ENCODE measurements at places on chromosomes 7 and 10.
A peak's percentile ranks its signal among the peaks of the same experiment; 100 is the strongest.

DNA sequence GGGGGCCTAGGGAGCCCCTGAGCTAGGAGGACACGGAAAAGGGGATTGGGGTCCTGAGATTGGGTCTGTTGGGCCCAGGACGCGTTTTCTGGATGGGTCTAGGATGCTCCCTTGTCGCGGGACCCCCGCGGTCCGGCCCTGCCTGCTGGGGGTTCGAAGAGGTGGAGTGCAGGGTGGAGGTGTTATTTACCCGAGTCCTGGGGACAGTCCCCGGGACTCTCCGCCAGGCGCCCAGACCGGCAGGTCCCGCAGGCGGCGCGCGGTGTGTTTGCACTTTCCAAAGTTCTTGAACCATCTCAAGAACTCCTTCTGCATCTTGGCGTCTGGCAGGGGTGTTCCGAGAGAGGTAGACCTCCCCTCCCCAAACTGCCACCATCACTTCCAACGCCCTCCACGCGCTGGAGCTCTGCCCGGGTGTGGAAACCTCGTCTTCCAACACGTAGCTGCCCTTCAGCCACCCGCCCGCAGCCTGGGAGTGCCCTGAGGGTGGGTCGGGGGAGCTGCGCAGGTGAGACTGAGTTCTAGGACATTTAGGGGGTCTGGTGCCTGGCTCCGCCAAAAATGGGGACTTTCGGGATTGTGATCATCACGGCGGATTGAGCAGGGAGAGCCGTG, 569 bp downstream of the CAV1 start:
- no peak for DNase-seq

- no peak for DNase-seq
These were observed 28.1 kb downstream of the LRGUK start for GRCh38 chr7:134155206-134155605.

DNA sequence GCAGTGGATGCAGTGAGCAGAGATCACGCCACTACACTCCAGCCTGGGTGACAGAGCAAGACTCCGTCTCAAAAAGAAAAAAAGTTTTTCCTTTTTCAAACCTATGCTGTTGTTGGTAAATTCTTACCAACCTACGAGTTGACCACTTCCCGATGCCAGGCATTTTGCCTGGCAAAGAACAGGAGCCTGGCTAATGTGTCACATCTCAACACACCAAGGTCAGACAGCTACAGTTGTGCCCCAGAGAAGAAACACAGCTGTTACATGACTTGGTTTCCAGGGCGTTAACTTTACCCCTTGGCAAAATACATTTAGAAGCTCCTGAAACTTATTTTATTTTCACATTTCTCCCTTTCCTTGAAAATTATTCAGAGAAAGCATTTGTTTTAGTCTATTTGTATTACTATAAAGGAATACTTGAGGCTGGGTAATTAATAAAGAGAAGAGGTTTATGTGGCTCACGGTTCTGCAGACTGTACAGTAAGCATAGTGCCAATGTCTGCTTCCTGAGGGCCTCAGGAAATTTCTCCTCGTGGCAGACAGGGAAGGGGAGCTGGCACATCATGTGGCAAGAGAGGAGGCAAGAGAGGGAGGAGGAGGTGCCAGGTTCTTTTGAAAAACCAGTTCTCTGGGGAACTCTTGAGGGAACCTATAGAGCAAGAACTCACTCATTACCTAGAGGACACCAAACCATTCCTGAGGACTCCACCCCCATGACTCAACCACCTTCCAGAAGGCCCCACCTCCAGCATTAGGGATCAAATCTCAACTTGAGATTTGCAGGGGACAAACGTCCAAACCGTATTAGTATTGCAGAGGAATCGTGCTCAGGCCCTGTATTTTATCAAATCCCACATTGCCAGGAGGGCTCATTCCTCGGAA, 83.3 kb downstream of the PAXIP1 start:
- no peak for DNase-seq

- DNase-seq = no peak
These were observed 92.9 kb upstream of the STK17A start for GRCh38 chr7:43490016-43490415.

GRCh38 chr7:131110297-131111080, 217.2 kb upstream of the MKLN1 start:
- no peak for DNase-seq

- no peak for DNase-seq
These were observed 70.0 kb upstream of the SFMBT2 start for GRCh38 chr10:7480742-7481367.

- DNase-seq = no peak
These were observed 23.5 kb downstream of the CNOT4 start for GRCh38 chr7:135486261-135486920.

GRCh38 chr7:87218796-87219544, 562 bp downstream of the TMEM243 start:
- DNase-seq = no peak

- DNase-seq = no peak
These were observed 83.6 kb downstream of the TMEM106B start for GRCh38 chr7:12294701-12295100.

DNA sequence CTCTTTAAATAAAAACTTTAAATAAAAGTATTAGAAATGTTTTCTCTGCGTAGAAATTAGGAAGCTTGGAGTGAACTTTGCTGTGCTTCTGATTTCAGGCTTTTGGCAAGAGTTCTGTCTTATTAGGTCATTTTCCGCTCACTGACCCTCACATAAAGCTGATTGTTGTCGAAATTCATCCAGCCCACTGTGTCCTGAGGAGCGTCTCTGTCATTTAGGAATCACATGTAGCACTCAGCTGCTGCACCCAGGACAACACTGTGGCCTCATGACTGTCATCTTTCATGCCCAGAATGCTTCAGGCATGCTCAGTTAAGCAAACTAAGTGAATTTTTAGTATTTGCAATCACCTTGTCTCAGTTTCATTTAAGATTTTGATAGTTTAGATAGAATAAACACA, 57.8 kb upstream of the MSRB2 start:
- no peak for DNase-seq

GRCh38 chr10:19629567-19629966, 186.7 kb upstream of the PLXDC2 start:
- DNase-seq = no peak

GRCh38 chr10:112732277-112732921, 217.6 kb upstream of the TCF7L2 start:
- DNase-seq = no peak

GRCh38 chr7:93039786-93040185, 78.0 kb downstream of the SAMD9 start:
- no peak for DNase-seq

- no peak for DNase-seq
These were observed 78.1 kb downstream of the HDAC9 start for GRCh38 chr7:18573410-18574234.

DNA sequence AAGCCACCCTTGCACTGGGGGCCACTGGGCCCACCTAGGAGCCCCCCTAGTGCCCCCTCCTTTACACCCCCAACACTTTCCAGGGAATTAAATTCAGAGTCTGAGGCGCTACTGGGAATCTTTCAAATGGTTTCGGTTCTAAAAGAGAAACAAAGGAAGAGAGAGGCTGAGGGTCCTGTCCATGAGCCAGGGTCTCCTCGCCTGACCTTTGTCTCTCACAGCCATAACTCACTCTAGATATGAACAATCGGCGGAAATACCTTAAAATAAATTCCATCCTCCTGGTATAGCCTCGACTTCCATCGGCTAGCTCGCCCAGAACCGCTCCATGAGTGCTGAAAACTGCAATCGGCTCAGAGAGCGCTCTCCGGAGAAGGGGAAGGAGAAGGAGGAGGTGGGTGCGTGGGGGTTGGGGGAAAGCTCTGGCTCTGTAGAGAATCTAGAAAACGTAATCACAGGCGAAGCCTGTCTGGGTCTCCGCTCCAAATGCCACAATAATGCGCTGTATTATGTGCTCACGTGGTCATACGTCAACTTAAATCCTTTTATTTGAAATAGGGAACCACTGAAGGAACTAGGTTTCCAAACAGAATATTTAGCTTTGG, 12.6 kb downstream of the HOXA4 start:
- no peak for DNase-seq

DNA sequence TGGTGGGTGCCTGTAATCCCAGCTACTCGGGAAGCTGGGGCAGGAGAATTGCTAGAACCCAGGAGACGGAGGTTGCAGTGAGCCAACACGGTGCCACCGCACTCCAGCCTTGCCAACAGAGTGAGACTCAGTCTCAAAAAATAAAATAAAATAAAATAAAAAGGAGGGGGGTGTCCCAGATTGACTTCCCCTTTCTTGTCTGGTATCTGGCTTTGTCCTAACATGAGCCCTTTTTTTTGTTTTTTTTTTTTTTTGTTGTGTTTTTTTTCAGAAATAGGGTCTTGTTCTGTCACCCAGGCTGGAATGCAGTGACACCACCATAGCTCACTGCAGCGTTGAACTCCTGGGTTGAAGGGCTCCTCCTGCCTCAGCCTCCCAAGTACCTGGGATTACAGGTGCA, 4.7 kb downstream of the CASP2 start:
- DNase-seq = no peak

DNA sequence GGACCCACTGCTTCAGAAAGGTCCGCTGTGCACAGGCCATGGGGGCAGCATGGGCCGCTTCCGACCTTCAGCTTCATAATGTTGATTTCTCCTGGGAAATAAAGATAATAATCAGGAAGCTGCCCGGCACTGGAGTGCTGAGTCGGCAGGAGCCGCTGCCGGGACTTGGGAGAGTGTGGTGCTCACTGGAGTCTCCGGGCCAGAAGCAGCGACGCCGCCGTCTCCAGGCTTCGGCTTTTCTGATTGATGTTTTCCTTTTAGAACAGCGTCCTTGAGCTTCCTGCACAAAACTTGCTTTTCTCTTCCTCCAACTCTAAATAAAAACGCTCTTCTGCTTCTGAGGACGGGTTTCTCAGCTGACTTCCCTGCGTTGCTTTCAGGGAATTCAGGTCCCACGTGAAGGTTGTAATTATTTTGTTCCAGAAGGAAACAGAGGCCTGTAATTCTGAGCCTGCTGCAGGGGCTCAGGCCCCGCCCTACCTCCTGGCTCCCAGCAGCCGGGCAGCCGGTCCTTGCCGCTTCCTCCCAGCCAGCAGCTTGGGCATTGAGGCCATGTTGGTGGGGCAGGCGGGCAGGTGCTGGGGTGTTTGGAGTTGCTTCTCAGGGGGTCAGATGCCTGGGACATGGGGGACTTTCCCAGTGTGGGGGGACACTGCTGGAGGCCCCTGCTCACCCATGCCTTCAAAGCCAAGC, 14.7 kb downstream of the PWWP2B start:
- DNase-seq = no peak

- no peak for DNase-seq
These were observed 456.1 kb downstream of the PHTF2 start for GRCh38 chr7:78254726-78255055.

GRCh38 chr7:7183061-7183837, 905 bp downstream of the C1GALT1 start:
- peak; percentile 11 for DNase-seq

DNA sequence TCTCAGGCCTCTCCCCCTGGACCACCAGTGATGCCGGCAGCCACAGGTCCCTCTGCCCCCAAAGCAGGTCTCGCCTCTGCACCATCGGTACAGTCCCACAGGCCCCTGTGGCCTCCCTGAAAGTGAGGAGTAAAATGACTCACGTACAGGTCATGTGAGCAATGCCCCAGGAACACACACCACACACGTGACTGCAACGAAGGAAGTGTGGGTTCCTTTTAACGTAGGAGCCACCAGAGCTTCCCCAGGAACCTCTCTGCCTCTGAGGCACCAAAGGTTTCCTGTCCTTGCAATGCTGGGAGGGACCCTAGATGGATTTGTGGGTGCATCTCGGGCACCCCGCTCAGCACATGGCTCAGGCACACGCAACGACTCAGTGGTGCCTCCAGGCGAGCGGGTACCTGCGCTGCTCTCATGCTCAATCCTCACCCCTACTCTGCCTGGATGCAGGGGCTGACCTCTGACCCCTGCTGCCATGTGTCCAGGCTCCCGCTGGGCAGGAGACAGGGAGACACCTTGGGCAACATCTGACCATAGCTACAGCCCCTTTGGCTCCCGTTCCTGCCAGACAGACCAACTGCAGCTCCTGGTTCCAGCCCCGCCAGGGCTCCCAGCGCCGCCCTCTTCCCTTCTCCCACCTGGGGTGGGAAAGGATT, 120.7 kb downstream of the PRKAG2 start:
- no peak for DNase-seq

DNA sequence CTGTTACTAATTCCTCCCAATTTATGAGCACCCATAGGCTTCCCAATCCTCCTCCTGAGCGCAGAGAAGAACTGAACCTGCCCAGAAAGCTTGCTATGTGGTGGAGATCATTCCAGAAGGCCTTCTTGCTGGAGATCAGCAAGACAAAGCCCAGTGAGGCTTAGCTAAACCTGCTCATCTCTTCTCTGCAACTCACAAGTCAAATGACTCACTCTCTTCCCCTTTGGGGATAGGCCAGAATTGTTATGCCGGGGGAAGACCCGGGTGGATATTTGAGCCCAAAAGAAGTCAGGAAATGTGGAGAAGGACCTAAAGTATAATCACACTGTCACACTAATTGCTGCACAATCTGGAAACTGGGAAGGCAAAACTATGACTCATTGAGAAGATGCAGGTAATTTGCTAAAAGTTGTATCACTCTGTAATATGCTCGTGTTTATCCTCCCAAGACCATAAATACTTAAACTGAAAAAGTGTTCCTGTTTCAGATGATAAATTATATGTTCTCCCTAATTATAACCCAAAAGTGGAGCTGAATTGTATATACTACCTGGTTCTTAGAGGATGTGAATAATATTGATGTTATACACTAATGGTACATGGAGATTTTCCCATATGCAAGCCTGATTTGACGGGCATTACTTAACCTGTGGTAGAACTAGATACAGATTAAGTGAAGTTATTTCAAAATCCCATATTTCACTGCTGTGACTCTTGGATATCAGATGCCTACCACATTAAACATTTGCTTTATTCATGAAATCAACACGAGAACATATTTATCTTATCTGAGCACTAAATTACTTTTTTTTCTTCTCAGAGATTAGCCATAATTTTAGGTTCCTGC, 6.4 kb downstream of the NEBL start:
- no peak for DNase-seq

DNA sequence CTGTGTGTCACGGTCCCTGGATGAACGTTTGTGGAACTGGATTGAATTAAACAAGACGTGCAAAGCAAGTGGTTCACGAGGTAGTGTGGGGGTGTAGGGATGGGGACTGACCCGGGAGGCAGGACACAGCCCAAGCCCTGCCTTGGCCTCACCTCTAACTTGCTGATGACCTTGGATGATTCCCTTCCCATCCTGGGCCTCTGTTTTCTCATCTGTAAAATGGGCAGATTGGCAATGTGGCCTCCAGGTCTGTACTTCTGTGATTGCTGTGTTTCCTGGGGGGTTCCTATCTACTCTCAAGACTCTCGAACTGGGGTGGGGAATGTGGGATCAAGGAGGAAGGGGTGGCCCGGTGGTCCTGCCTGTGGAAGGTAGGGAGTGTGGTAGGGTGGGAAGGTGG, 6.0 kb upstream of the PSMG3 start:
- DNase-seq = no peak

- DNase-seq = no peak
These were observed 49.5 kb downstream of the GNAI1 start for GRCh38 chr7:80183900-80184685.

- no peak for DNase-seq
These were observed 168.6 kb upstream of the ZMIZ1 start for GRCh38 chr10:78899996-78900714.

Measured in stimulated activated CD4-positive, alpha-beta T cell treated with anti-CD3 and anti-CD28 coated beads, Interleukin-1b, Interleukin-23, amount 100 ng/mL, for 1 hour (primary cell).